ENCODE measurements at places on chromosomes 6 and 20.

DNA sequence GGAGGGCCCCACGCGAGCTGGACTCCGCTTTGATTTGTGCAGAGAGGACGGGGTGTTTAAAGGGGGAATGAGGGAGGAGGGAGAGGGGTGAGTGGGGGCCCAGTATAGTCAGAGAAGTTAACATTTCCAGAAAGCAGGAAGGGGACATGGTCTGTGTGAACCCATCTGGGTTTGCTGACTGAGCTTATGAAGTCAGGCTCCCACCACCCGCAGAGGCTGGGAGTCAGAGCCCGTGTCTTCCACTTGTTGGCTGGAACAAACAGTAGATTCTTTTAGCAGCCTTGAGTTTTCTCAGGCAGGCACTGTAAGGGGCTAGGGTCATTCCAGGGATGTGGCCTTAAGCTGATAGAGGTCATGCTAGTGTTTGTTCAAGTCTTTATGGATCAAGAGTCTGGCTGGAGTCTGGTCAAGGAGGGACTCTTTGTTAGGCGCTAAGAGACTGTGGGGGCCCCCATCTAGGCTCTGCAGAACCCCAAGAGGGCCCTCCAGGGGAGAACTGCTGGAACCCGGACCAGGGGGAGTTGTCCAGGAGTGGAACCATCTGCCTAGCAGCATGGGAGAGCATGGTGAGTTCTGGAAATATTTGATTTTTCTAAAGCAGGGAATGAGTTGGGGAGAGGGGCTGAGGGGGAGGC, 31.1 kb upstream of the FOXQ1 start:
- DNase-seq = no peak

- no peak for DNase-seq
Observed at GRCh38 chr6:1386038-1386709, 3.2 kb upstream of the FOXF2 start.

- DNase-seq = no peak
Observed at GRCh38 chr6:38776515-38776914, 61.4 kb downstream of the DNAH8 start.

GRCh38 chr6:90118069-90118468, 178.6 kb downstream of the BACH2 start:
- DNase-seq = no peak

DNA sequence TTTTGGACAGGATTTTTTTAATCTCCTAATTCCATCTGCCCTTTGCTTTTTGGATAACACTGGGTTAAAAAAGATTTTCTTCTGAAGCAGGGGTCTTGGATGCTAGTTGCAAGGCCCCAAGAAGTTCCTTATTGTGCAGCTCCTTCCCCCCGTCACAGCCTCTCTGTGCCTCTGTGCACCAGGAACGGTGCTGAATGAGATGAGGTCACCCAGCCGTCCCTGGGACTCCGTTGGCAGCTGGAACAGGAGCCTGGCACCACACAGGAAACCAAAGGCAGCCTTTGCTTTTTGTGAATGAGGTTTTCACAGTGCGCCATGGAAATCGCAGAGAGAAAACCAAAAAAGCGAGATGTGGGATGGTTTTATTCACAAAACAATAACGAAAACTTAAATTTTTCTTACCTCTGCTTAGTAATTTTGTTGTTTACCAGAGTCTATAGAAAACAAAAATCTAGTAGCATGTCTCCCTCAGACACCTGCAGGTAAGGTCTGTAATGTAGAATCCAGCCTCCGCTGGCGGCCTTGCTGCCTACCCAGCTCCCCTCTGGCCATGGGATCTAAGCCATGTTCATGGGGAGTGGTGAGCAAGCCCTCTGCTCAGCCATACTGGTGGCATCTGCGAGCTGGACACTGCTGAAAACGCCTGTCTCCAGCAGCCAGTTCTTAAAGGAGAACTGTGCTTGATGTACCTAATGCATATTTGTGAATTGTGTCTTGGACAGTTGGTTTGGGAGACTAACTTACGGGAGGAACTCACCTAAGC, 40.4 kb upstream of the SYNJ2 start:
- DNase-seq = no peak

Measured in activated CD8-positive, alpha-beta memory T cell treated with anti-CD3 and anti-CD28 coated beads for 1 hour (primary cell).